Large intestine (tissue), 12 donors: ENCODE measurements at places on chromosomes 2 and 18.

GRCh38 chr2:46435796-46436360, 43.5 kb upstream of the TMEM247 start:
- no peak for DNase-seq

DNA sequence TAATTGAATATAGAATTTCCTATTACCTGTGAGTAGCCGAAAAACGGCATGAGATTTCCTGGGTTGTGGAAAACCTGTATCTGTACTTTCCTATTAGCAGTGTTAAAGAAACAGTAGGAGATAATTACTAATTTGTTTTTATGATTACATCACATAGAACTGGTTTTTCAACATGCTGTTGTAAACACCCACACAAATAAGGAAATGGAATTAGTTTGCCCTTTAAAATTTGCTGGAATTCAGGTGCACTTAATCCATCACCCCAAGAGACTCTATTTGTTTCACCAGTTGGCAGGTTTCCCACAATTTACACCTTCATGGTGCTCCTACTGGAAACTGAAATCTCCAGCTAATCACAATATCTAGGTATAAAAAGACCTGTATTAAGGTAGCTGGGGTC, 274.1 kb upstream of the SLC8A1 start:
- DNase-seq: no peak

GRCh38 chr2:16746329-16746728, 80.7 kb upstream of the CYRIA start:
- DNase-seq: no peak

- DNase-seq: no peak
Measured at GRCh38 chr18:23012249-23012648, 79.1 kb downstream of the RBBP8 start.

DNA sequence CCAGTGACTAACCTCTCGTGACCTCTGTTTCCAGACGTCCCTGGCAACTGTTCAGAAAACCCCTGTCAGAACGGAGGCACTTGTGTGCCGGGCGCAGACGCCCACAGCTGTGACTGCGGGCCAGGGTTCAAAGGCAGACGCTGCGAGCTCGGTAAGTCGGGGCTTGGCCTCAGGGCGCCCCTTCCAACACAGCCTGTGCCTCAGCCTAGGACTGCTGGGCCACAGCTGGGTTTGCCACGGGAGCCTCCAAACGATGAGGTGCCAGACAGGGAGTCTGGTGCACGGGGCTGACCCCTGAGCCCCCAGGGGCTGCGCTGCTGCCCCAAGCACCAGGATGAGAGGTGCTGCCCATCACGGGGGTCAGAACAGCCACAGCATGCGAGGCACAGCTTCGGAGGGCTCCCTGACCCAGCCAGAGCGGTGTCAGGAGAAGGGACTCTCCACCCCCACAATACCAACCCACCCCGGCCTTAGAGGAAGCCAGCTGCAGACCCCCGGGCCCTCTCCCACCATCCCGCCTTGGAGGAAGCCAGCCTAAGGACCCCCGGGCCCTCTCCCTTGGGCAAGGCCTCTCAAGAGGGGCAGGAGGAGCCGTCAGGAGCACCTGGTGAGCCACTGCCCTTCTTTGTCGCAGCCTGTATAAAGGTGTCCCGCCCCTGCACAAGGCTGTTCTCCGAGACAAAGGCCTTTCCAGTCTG, 20.3 kb downstream of the MTERF4 start:
- no peak for DNase-seq

GRCh38 chr2:75595541-75596395, 35.0 kb upstream of the EVA1A start:
- DNase-seq: no peak

- no peak for DNase-seq
Measured at GRCh38 chr2:105952131-105952530, 207.4 kb downstream of the NCK2 start.

- no peak for DNase-seq
Measured at GRCh38 chr18:1014951-1015624, 110.4 kb downstream of the ADCYAP1 start.

GRCh38 chr2:37500031-37500430, 155.6 kb downstream of the QPCT start:
- no peak for DNase-seq

DNA sequence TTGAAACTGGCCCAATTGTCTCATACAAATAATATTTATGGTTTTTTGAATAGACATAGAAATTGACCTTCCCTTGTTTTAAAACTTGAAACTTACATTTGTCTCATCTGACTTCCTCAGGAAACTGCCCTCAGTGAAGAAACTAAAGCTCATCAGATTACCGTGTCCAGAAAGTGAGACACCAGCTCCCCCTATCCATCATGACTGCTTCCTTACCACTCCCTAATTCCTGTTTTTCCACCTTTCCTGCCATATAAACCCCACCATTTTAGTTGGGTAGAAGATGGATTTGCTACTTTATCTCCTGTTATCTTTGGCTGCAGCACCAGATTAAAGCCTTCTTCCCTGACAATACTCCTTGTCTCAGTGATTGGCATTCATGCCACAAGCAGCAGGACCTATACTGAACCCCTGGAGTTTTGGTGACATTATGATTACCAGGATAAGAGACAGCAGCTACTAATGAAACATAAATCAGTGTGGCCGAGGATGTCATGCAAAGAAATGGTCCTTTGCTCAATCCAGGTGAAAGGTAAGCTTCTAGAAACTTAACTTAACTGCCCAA, 1627.6 kb upstream of the ZEB2 start:
- no peak for DNase-seq

DNA sequence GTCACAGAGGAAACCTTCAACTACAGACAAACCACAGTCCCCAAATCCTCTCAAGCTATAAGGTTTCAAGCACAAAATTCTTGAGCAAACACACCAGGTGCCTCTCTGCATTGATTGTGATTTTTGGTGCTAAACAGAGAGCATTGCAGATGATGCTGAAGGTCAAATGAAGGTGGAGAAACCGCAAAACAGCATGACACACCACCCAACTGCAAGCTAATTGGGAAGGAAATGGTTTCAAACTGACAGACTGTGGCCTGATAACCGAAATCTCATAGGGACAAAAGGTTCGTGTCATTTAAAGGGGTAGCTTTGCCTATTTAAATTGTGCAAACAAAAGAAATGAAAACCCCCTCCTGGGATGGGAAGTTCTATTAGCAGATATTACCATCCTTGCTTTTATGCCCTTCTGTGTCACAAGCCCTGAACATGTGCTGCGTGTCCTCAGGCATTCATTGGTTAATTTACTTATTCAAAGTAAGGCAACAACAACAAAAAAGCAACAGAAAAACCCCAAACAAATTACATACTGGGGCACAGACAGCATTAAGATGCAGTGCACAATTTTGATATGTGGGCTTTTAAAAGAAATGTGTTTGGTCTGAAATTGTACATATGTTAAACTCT, 154.9 kb downstream of the AQP4 start:
- DNase-seq: no peak

- no peak for DNase-seq
Measured at GRCh38 chr2:126946318-126947102, 47.8 kb downstream of the TEX51 start.

GRCh38 chr2:127107622-127107999, 657 bp upstream of the BIN1 start:
- DNase-seq: no peak

- DNase-seq: no peak
Measured at GRCh38 chr2:200681697-200682096, 95.9 kb downstream of the AOX1 start.

DNA sequence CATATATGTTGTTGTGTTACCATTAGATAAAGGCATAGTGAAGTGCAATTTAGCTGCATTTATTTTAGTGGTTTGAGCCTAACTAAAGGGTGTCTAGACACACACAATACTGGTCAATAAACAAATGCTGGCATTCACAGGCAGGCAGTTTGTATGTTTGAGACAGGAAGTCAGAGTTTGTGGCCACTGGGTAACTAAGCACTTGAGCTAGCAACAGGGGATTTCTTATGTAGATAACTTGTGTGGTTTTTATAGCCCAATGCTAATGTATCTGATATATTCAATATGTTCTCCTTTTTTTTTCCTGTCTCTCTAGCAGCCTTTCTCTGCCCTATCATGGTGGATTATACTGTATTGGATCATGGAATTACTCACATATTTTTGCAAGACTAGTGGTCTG, 38.1 kb downstream of the LRRTM4 start:
- no peak for DNase-seq

DNA sequence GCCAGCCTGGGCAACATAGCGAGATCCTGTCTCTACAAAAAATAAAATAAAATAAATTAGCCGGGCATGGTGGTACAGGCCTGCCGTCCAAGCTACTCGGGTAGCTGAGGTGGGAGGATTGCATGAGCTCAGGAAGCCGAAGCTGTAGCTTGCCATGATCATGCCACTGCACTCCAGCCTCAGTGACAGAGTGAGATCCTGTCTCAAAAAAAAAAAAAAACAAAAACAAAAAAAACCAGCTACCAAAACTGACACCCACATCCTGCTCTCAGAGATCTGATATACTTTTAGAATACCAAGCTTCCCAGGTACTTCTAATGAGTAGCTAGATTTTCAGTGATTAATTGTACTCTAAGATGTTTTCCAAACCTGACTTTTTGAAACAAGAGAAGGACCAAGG, 74.0 kb downstream of the TTC27 start:
- no peak for DNase-seq

DNA sequence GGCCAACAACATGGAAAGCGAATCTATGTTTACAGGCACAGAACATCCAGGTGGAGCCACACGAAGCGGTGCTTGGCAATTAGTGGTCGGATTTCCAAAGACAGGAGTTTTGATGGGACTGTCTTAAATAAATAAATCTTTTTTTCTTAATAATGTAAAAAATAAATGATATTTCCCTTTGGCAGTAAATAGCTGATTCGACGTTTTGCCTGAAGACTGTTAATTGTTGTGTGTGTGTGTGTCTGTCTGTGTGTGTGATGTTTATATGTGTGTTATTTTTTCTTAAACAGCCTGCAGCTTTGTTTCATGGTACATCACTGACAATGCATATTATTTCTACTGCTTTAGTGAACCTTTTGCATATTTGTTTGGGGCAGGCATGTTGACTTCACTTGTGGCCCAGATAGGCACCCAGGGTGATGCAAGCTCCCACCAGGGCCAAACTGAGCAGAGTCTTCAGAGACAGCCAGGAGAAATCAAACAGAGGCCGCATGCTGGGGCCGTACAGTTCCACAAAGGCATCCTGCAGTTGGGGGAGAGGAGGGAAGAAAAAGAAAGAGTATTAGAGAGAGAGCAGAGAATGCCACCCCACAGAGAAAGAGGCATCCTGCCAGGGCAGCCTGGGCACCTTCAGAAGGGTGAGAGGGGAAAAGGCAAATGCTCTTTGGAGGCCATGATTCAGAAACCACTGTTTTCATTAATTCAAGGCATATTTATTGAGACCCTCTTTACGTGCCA, 191.2 kb downstream of the BCL2 start:
- DNase-seq: no peak
